ENCODE measurements at places on chromosomes 5 and 9. TPM values are rescaled to one million over a fixed set of nuclear protein-coding genes. Genes with fewer than 3 reads are reported as not detected.
A peak's percentile ranks its signal among the peaks of the same experiment; 100 is the strongest.

DNA sequence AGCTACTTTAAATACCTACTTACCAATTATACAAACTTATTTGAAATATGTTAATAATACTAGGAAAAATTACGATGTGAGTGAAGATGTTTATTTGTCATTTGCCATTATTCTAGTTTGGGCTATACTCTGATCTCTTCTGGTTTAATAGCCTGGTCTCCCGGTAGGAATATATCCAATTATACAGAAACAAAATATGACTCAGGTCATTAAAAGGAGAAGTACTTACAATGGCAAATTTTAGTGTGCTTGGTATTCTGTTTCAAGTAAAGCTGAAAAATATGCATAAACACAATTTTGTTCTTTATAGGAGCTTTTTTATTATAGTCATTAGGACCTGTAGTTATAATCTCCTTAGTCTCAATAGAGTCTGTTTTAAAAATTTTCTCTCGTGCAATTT, 176.8 kb downstream of the SLCO4C1 start:
- H3K27ac ChIP-seq = no peak overlapping the region
- no peak overlapping the region for H3K4me3 ChIP-seq
- H3K4me1 ChIP-seq = no peaks in the 10 kb centered on the region
- DNase-seq = no peak
- H3K27me3 ChIP-seq = peaks cover 2% of the 10 kb centered on the region

GRCh38 chr5:150137997-150138396, 17.6 kb downstream of the PDGFRB start:
- no peak overlapping the region for H3K4me3 ChIP-seq
- no peak for DNase-seq
- peaks cover 11% of the 10 kb centered on the region for H3K36me3 ChIP-seq
- H3K27ac ChIP-seq = peak overlapping the region; percentile 40
- H3K4me1 ChIP-seq = peaks cover 6% of the 10 kb centered on the region
- no peaks in the 10 kb centered on the region for H3K27me3 ChIP-seq

Gene C9
- total RNA-seq = not detected

DNA sequence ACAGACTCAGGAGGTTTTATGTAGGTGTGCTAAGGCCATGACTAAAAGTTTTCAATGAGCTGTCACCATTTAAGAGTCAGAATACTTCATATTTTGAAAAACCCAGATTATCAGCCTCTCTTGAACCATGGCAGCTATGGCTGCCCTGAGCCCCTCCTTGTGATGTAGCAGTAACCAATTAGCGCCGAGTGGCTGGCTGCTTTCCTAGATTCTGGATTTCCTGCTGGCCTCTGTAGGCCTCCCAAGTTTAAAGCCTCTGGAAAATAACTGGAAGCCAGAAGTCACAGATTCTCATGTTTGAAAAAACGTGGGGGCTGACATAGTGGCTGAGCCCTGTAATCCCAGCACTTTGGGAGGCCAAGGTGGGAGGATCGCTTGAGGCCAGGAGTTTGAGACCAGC, 25.5 kb downstream of the DAB2IP start:
- peaks cover 10% of the 10 kb centered on the region for H3K27me3 ChIP-seq
- H3K27ac ChIP-seq = no peak overlapping the region
- peaks cover 2% of the 10 kb centered on the region for H3K4me1 ChIP-seq

Gene LRRC19
- not detected for total RNA-seq

- peaks cover 17% of the 10 kb centered on the region for H3K4me1 ChIP-seq
- no peak overlapping the region for H3K27ac ChIP-seq
- H3K27me3 ChIP-seq = no peaks in the 10 kb centered on the region
- no peak for DNase-seq
- H3K4me3 ChIP-seq = no peak overlapping the region
- peaks cover 52% of the 10 kb centered on the region for H3K36me3 ChIP-seq
These were observed 98.7 kb downstream of the TLE4 start for GRCh38 chr9:79670269-79670961.

Gene SLC6A18
- not detected for total RNA-seq

DNA sequence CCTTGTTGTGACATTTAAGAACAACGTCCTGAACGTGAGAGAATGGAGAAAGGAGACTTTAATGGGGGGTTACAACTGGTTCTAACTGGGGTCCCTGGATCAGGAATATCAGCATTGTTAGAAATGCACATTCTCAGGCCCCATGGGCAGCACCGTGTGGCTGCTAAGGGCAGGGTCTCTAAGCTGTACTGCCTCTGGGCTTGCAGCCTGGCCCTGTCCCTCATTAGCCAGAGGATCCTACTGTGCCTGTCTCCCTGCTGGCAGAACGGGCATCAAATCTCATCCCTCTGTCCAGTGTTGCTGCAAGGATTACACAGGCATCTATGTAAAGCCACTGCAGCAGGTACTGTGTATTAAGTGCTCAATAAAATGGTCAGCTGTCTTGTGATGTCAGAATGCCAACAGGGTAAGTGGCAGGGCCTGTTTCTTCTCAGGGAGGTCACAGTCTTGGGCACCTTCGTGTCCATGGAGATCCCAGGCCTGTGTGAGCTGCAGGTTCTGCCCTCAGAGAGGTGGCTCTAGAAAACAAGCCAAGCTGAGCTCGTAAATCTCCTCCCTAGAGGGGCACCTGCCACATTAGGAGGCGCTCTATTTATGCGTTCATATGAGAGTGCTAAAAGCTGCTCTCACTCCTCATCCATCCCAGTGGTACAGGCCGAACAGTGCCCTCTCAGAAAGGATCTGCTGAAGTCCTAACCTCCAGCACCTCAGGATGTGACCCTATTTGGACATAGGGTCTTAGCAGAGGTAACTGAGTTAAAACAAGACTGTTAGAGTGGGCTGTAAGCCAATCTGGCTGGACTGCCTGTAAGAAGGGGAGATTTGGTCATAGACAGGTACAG, 210.5 kb downstream of the GADD45G start:
- peak overlapping the region; percentile 63 for H3K27ac ChIP-seq
- H3K4me1 ChIP-seq = peaks cover 37% of the 10 kb centered on the region
- peaks cover 2% of the 10 kb centered on the region for H3K36me3 ChIP-seq
- no peak for DNase-seq

- no peaks in the 10 kb centered on the region for H3K36me3 ChIP-seq
- H3K4me3 ChIP-seq = no peak overlapping the region
- H3K4me1 ChIP-seq = no peaks in the 10 kb centered on the region
- H3K27me3 ChIP-seq = peaks cover 3% of the 10 kb centered on the region
- DNase-seq = no peak
These were observed 8.6 kb upstream of the PCDHB1 start for GRCh38 chr5:141042555-141042954.

GRCh38 chr9:107809871-107810460, 320.4 kb upstream of the KLF4 start:
- no peaks in the 10 kb centered on the region for H3K27me3 ChIP-seq
- no peaks in the 10 kb centered on the region for H3K4me1 ChIP-seq
- no peak overlapping the region for H3K4me3 ChIP-seq
